ENCODE measurements at places on chromosomes 13 and 19.

- no peak for DNase-seq
Observed at GRCh38 chr13:75384879-75385707, 96.9 kb downstream of the TBC1D4 start.

DNA sequence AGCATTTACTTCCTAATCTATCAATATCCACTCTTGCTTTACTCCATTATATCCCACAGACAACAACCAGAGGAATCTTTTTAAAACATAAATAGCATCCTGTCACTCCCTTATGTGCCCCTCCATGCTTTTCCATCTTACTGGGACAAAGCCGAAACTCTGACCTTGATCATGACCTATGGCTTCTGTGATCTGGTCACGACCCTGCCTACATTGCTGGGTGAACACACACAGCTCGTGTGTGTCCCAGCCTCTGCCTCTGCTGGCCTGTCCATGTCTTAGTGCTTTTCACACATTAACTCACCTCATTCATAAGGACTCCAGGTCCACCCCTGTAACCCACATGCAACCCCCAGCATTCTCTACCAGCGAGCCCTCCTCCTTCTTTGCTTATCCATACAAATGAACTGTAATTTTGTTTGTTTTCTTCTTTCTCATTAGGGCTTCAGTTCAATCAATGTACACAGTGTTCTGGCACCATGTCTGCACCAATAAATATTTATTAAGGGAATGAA is 95.9 kb upstream of the RAP2A start:
- no peak for DNase-seq

GRCh38 chr13:102172406-102172805 is 229.4 kb downstream of the FGF14 start:
- DNase-seq: no peak

GRCh38 chr13:58960888-58961287 is 1202.8 kb downstream of the DIAPH3 start:
- peak; percentile 50 for DNase-seq

GRCh38 chr13:30618186-30618929 is 638 bp downstream of the USPL1 start:
- peak; percentile 4 for DNase-seq

GRCh38 chr13:74027161-74027779 is 106.9 kb downstream of the KLF12 start:
- no peak for DNase-seq

- DNase-seq: no peak
Observed at GRCh38 chr19:6602729-6603114, 11.8 kb upstream of the CD70 start.

- DNase-seq: peak; percentile 87
Observed at GRCh38 chr19:36169084-36169760, 17.0 kb upstream of the COX7A1 start.

- no peak for DNase-seq
Observed at GRCh38 chr13:95704510-95704909, 27.6 kb downstream of the DNAJC3 start.

GRCh38 chr19:38547421-38547820 is 70.3 kb downstream of the MAP4K1 start:
- no peak for DNase-seq

- DNase-seq: peak; percentile 40
Observed at GRCh38 chr19:13794398-13794756, 866 bp upstream of the ZSWIM4 start.

GRCh38 chr19:45161738-45162607 is 1.2 kb upstream of the NKPD1 start:
- no peak for DNase-seq

DNA sequence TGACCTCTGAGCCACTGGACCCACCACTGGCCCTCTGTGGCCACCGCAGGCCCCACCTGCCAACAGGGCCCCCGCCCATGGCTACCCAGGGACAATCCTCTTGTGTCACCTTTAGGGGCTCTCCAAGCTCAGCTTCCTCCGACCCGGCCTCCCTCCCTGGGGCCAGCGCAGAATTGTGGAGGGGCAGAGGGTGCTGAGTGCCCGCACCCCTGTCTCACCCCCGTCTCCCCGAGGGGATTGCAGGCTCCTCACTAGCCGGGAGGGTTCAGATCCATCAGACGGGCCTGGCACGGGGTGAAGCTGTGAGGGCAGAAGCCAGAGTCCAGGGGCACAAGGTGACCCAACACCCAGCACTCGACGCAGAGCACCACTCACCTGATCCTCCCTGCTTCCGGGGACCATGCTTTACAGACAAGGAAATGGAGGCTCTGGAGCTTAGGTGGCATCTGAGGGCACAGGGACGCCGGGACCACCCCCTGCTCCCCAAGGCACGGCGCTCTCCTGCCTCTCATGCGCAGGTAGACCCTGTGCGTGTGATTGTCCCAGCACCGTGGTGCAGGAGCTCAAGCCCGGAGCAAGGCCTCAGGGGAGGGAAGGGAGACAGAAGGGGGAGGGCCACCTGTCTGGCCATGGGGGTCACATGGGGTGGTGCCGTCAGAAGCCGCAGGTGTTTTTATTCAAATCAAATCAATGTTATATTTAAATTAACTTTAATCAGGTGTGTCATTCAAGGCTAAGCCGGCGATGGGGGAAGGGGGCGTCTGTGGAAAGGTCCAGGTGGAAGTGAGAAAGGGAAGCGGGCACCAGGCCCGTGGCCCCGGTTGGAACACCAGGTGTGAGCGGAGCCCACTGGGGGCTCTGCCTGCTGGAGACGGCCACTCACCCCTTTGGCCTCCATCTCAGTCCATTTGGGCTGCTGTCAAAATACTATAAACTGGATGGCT is 21.6 kb upstream of the SPACA7 start:
- DNase-seq: no peak

DNA sequence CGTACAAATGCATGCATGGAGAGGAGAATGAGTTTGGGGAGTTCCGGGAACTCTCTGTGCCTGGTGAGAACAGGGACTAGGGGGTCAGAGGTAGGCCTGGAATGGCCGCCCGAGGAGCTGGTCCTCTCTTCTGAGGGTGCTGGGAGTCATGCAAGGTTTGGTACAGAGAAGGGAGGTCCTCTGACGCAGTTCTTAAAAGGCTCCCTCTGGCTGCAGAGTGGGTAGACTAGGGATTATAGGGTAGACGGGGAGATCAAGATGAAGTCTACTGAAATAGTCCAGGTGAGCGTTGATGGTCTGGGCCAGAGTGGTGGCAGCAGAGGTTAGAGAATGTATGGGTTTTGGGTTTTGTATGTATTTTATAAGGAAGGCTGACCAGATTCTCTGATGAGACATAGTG is 796 bp downstream of the ZNF304 start:
- DNase-seq: no peak

DNA sequence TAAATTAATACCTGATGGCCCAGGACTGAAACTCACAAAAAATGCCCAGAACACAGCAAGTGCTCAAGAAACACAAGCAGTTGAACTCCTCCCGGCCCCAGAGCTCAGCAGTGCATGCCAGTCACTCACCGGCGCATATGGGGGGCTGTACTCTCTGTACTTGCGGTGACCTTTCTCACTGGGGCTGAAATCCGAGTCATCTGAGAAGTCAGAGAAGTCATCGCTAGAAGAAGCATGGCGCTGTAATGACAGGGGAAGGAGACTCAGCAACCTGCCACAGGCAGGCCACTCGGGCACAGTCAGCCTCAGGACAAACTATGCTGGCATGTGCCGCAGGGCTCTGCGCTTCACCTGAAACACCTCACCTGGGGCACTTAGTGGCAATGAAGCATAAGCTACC is 19.7 kb downstream of the ZC3H4 start:
- no peak for DNase-seq

DNA sequence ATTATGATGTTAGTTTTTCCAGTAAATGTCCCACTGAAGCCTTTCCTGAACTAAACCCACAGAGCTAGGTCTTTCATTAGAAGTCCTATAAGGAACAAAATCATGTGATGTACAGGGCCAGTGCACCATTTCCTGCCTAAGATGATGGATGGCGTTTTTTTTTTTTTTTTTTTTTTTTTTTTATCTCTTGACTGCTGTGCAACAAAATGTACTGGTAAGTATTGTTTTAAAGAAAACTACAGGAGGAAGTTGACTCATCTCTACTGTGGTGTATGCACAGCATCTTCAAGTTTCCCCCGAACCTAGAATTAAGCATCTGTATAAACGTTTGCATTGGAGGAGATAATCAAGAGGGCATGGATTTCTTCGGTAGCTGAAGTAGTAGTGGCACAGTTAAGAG is 197.5 kb downstream of the NBEA start:
- no peak for DNase-seq

- no peak for DNase-seq
Observed at GRCh38 chr19:36027696-36028095, 5.0 kb downstream of the CLIP3 start.

DNA sequence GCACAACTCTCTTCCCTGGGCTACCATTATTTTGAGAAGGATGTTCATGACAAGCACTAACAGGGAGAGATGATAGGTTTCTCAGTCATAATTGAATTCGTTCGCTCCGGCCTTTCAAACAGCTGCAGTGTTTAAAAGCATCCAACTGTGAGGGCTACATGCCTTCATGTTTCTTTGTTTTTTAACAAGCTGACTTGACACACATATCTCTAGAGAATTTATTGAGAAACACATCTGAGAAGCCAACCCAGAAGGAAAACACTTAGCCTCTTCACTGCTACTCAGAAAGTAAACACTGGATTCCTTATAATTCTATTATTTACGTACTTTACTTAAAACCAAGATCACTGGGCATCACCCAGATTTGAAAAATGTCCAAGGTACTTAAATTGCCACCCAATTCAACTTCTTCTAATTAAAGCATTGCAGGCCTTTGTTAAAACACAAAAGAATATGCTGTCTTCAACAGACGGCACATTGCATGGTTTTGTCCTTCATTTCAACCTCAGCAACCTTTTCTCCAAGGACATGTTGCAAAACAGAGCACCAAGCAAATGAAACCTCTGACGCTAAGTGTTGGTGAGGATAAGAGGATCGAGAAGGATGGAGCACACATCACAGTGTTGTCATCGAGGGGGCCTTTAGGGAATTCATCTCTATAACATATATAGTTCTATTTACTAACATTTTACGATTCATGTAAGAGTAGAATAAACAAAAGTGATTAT is 75.8 kb downstream of the TBC1D4 start:
- DNase-seq: peak; percentile 25

DNA sequence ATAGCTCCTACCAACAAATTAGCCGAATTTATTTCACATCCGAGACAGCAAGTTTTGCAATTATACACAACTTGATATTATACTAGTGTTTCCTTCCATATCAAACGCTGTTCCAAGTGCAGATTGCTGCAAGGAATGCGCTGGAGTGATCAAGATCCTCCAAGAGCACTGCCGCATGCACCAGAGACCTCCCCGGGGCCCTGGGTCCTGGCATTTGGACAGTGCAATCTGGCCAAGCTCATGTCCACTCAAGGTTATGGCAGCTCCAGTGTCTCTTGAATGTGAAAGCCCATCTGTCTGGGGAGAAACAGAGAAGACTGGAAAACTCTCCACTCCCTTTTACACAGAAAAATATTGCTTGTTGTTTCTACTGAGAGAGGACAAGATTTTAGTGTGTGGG is 111.9 kb downstream of the HSPH1 start:
- DNase-seq: no peak

GRCh38 chr13:101408154-101408553 is 8.2 kb downstream of the NALCN start:
- DNase-seq: no peak

- peak; percentile 30 for DNase-seq
Observed at GRCh38 chr19:28920269-28921066, 292.5 kb downstream of the UQCRFS1 start.

GRCh38 chr19:40896418-40896796 is 14.4 kb upstream of the CYP2A7 start:
- DNase-seq: no peak

DNA sequence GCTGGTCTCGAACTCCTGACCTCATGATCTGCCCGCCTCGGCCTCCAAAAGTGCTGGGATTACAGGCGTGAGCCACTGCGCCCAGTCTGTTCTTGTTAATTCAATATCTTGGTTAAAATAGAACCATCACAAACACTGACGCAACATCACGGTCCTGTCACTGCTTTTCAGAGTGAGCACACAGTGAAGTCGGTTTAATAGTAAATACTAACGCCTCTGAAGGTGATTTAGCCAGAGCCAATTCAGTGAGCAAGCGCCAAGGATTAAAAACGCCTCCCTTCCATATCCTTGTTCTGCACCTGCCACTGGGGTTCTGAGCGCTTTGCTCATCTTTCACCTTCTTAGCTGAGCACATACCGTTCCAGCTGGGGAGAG is 30.3 kb downstream of the LAMP1 start:
- no peak for DNase-seq

DNA sequence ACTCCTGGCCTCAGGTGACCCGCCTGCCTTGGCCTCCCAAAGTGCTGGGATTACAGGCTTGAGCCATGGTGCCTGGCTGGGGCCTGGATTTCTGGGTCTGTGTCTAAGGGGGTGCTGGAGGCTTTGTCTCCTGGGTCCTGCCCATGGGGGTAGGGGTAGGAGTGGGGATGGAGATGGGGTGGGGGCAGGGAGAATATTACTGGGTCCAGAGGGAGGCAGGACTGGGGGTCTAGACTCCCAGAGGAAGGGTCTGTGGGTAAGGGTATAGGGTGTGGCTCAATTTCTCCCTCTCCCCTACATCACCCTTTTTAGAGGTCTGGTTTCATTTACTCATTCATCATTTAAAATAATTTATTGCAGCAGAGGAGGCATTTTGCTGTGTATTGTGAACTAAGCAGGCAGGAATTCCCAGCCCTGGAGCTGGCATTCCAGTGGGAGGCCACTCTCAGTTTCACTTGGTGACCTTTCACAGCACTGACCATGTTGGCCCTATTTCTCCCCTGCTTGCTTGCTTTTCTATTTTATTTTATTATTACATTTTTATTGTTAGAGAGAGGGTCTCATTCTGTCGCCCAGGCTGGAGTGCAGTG is 810 bp upstream of the NFKBID start:
- DNase-seq: no peak

GRCh38 chr19:45216667-45217066 is 28.5 kb downstream of the EXOC3L2 start:
- no peak for DNase-seq

GRCh38 chr19:5814123-5814851 is 9.4 kb downstream of the NRTN start:
- no peak for DNase-seq

DNA sequence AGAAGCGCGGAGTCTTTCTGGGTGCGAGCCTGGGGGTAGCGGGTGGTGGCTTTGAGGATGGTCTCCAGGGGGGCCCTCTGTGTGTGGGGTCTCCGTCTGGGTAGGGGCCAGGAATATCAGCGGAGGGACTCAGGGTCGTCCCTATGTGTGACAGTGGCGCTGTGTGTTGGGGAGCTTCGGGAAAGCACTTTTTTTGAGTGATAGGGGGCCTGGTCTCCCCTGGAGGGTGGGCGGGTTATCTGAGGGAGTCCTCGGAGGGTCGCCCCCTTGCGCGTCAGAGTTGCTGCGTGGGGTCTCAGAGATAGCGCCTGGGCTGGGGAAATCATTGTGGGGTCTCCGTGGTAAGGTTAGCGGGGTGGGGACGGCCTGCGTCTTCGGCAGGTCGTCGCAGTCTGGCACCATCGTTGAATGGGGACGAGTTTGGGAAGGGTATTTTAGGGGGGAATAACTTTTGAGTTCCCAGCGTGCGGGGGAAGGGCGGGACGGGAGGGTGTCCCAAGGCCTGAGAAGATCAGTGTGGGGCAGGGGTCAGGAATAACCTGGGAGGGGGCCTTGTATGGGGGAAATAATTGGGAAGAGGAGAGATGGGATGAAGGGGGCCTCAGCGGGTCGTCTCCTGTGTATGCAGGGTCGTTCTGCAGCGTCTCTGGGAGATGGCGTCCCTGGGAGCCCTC is 857 bp downstream of the IER2 start:
- DNase-seq: no peak

GRCh38 chr19:13152974-13153568 is 2.9 kb downstream of the IER2 start:
- DNase-seq: peak; percentile 92

Data from NCI-H2171 treated with DMSO at 0.1 percent for 48 hours (cell line).